Activated T-helper 1 cell treated with anti-CD3 and anti-CD28 coated beads, Interleukin-12 subunit alpha, Interleukin-12 subunit beta, Interleukin-2, Interleukin-4 antibody, amounts not matched to agents 30 ng/mL and 10 ng/mL and 1 ng/mL, durations not matched to agents 14 hours and 24 hours and 36 hours (primary cell): ENCODE measurements at places on chromosomes 12 and 14. TPM values are rescaled to one million over a fixed set of nuclear protein-coding genes. Genes with fewer than 3 reads are reported as not detected.

The ADGRD1 gene
- total RNA-seq = 0.18 and 0.59 TPM in 2 replicates

The SLC17A8 gene
- total RNA-seq = not detected in 2 replicates

The MSRB3 gene
- 0.15 TPM in 1 of 2 replicates, not detected in the other for total RNA-seq

The TSPAN19 gene
- not detected in 2 replicates for total RNA-seq

The RAPGEF3 gene
- total RNA-seq = 4.7 and 6.5 TPM in 2 replicates

The TMX1 gene
- total RNA-seq = 51.1 and 51.3 TPM in 2 replicates

The CCDC88C gene
- 85.9 and 91.7 TPM in 2 replicates for total RNA-seq

The DHRS1 gene
- total RNA-seq = 7.5 TPM in 2 replicates

The AREL1 gene
- 45.8 and 50.2 TPM in 2 replicates for total RNA-seq

The GUCY2C gene
- total RNA-seq = not detected in 2 replicates

The DERA gene
- 15.3 and 17.1 TPM in 2 replicates for total RNA-seq

The ADAM20 gene
- total RNA-seq = 0.47 and 0.61 TPM in 2 replicates

The OR6C2 gene
- not detected in 2 replicates for total RNA-seq
